ENCODE measurements at places on chromosomes 7 and 10.

GRCh38 chr7:139763330-139763729 is 14.5 kb downstream of the HIPK2 start:
- DNase-seq = no peak

- no peak for DNase-seq
These were observed 9.1 kb downstream of the TMEM72 start for GRCh38 chr10:44920252-44920651.

GRCh38 chr10:80046629-80047441 is 31.6 kb upstream of the TMEM254 start:
- peak; percentile 61 for DNase-seq

- DNase-seq = no peak
These were observed 626 bp upstream of the BMS1 start for GRCh38 chr10:42781893-42782445.

- DNase-seq = no peak
These were observed 59.7 kb downstream of the NRF1 start for GRCh38 chr7:129671266-129671665.

DNA sequence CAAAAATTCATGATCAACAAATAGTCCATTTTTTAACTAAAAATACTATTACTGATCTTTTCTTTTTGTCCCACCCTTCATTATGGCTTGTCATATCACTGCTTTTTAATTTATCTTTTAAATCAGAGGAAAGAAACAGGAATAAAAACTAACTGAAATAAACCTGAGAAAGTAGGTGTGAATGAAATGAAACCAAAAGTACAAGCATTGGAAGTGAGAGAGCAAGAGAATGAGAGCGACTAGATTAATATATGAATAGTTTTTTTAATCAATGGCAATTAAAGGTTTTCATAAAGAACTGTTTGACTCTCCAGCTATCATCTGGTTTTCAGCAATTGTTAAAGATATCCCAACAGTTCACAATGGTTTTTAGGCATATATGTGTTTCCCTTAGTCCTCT is 137.8 kb downstream of the SPAG6 start:
- DNase-seq = no peak

- no peak for DNase-seq
These were observed 34.5 kb upstream of the C10orf120 start for GRCh38 chr10:122733931-122734665.

DNA sequence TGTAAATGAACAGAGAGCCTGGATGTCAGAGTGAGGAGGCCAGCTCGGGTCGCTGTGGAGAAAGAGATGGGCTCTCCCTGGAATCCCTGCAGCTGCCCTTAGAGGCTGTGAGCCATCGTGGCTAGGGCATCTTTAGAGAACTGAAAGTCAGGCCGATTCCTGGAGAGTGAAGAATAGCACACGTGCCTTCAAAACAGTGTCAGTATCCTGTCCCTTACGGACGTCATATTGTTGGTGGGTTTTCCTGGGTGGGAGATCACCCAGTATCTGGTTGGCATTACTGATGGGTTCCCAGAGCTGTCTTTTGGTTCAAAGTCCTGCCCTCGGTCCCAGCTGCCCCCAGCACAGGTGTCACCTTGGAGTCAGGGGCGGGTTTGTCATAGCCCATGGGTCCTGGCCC is 25.3 kb downstream of the IKZF1 start:
- no peak for DNase-seq

DNA sequence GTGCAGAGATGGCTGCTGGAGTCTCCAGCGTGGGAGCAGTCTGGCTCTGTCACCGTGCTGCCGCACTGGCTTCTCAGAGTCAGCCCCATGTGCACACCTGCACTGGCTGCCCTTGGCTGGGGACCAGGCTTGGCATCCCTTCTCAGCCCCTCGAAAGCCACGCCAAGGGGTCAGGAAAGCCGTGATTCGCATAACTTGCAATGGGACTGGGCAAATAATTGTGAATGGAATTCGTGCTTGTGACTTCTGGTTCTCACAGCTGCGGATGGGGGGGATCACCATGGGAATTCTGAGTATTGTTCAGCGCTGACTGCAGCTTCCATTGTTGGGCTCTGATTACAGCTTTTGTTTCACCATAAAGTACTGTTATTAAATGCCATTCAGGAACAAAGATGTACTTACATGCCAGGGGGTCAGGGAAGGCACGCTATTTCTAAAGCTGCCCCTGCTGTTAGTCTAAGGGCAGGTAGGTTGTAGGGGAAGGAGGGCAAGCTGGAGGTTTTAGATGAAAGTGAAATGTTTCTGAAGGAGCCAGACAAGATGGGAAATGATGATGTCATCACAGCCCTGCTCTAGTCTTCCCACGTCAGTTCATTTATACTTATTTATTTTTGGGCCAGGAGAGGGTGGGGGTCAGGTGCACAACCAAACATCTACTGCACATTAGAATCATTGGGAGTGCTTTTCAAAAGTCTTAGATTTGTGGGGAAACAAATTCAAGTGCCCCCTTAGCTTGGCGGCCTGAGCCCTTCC is 5.8 kb upstream of the PLEKHA1 start:
- no peak for DNase-seq

DNA sequence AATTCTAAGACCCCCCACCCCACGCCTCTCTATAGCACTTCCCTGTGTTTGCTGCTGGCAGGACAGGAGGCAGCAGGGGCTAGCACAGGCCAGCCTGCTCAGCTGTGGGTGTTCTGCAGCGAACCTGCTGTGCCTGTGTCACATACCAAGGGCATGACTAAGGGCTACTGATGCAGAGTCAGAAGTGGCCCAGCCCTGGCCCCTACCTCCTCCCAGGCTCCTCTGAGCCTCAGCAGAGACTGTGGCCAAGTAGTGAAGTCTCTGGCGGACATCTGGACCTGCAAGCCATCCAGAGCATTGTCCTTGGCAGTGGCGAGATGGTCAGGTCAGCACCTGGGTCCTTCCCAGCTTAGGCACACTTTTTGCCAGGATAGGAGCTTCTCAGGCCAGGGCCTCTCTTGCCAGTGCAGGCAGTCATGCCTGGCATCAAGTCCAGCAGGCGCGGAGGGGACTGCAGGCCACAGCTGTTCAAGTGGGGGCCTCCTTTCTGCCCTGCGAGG is 116.3 kb upstream of the RET start:
- DNase-seq = peak; percentile 25

GRCh38 chr7:135644154-135644553 is 18.2 kb upstream of the STMP1 start:
- no peak for DNase-seq

DNA sequence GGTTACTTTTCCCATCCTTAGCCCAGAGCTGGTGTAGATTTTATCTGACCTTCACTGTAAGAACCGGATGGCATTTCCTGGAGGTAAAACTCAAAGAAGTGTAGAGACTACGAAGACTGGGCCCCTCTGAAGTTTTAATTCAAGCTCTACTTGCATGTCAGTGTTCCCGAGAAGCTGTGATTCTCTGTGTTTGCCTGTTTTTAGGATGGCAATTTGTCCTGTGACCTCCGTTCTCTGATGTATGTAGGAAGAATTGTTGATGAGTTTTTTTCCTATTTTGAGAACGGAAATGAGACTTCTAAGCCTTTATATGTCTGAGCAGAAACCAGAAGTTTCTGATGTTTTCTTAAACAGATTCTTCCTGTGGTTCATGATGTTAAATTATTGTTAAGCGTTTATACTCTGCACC is 94.1 kb downstream of the CDCA7L start:
- no peak for DNase-seq

DNA sequence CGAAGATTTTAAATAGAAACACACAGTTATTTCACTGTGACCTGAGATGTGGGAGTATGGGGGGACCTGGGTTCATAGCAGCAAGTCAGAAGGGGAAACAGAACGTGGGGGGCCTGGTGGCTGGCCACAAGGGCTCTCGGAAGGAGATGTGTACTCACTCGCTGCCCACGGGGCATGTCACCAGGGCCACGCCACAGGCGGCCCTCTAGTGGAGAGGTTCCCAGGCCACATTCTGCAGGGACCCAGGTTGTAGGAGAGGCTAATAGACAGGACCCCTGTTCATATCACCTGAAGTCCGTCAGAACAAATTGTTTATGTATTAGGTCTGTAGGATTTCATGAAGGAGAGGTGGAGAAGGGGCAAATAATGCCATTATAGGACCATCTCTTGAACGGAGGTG is 25.1 kb upstream of the SVOPL start:
- DNase-seq = no peak

GRCh38 chr10:52198540-52198939 is 115.5 kb upstream of the DKK1 start:
- DNase-seq = no peak

DNA sequence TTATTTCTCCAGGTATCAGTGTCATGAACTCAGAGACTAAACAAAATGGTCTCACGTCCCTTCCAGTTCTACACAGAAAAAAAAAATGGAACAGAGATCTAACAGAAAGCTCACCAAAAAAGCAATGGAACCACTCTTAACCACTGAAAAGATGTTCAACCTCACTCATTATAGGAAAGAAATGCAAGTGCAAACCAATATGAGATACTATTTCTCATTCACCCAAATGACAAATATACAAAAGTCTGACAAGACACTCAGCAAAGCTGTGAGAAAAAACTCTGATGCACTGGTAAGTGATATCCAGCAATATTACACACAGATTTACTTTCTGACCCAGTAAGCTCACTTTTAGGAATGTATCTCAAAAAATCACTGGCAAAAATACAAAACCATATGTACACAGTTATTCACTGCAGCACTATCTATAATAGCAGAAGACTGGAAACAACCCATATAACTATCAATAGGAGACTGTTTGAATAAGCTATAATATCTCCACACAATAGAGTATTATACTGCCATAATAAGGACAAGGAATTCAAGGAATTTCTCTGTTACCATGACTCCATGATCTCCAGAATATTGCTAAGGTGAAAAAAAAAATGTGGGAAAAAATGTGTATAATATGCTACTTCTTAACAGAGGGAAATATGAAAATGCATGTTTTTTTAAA is 36.6 kb downstream of the ABI1 start:
- DNase-seq = no peak

GRCh38 chr10:96998329-96998888 is 166.3 kb downstream of the LCOR start:
- peak; percentile 13 for DNase-seq

- no peak for DNase-seq
These were observed 147.9 kb downstream of the CPEB3 start for GRCh38 chr10:92142949-92143348.

GRCh38 chr7:159022238-159022993 is 122.3 kb downstream of the VIPR2 start:
- no peak for DNase-seq

- DNase-seq = no peak
These were observed 2.8 kb upstream of the SMARCD3 start for GRCh38 chr7:151251328-151251688.

GRCh38 chr7:155210356-155210755 is 87.3 kb upstream of the INSIG1 start:
- DNase-seq = no peak

Data from common myeloid progenitor, CD34-positive (primary cell).